ENCODE measurements at places on chromosomes 3 and 15. TPM values are rescaled to one million over a fixed set of nuclear protein-coding genes. Genes with fewer than 3 reads are reported as not detected.

Gene C3orf80
- polyA plus RNA-seq: 0.08 TPM

Gene GMPS
- 93.3 TPM for polyA plus RNA-seq

Gene DYNC1LI1
- polyA plus RNA-seq: 58.3 TPM

Gene FRMD4B
- 0.47 TPM for polyA plus RNA-seq

- peak; percentile 67 for DNase-seq
Measured at GRCh38 chr15:64681424-64682024, 93.9 kb downstream of the RBPMS2 start.
